ENCODE measurements at places on chromosomes 7 and 10. TPM values are rescaled to one million over a fixed set of nuclear protein-coding genes. Genes with fewer than 3 reads are reported as not detected.

The SLC13A4 gene
- polyA plus RNA-seq: 3.8 TPM

The WEE2 gene
- 0.22 TPM for polyA plus RNA-seq

The HECW1 gene
- polyA plus RNA-seq: 0.14 TPM

- no peak for DNase-seq
Observed at GRCh38 chr10:69516316-69516715, 56.9 kb downstream of the NEUROG3 start.

DNA sequence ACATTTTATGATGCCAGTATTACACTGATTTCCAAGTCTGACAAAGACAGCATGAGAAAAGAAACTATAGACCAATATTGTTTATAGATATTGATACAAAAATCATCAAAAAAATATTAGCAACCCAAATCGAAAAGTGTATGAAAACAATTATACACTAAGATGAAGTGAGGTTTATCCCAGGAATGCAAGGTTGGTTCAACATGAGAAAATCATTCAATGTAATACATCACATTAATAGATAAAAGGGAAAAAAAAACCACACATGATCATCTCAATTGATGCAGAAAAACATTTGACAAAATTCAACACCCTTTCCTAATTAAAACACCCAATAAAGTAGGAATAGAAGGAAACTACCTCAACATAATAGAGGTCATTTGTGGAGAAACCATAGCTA lies 153.9 kb downstream of the DNAJC1 start:
- no peak for DNase-seq

All from hindlimb muscle (tissue), 1 donor.